ENCODE measurements at places on chromosomes 4 and X.

GRCh38 chr4:80305466-80305865, 30.1 kb upstream of the CFAP299 start:
- DNase-seq: no peak

- DNase-seq: no peak
These were observed 100.9 kb downstream of the MAMLD1 start for GRCh38 chrX:150464001-150464400.

GRCh38 chrX:153310901-153311300, 10.7 kb downstream of the PNMA6F start:
- no peak for DNase-seq

- no peak for DNase-seq
These were observed 243.3 kb downstream of the FSTL5 start for GRCh38 chr4:161920304-161921052.

DNA sequence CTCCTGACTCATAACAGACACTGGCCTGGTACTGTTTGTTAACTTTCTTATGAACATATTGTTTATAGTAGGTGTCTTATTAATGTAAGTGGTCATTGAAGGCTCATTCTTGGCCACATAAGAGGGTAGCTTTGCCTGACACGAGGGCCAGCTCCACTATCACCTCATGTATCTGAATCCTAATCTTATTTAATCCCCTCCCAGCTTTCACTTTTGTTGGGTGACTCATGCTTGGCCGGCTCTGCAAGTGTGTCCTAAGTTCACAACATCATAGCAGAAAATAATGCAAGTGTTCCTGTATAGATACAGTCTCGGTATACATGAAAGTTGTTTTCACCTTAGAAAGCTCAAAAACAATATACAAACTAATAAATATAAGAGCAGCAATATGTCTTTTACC, 283.8 kb downstream of the IQCM start:
- DNase-seq: no peak

GRCh38 chr4:121155893-121156292, 8.2 kb downstream of the TNIP3 start:
- no peak for DNase-seq

- DNase-seq: no peak
These were observed 28.1 kb downstream of the FGF2 start for GRCh38 chr4:122854447-122855352.

- no peak for DNase-seq
These were observed 149.3 kb downstream of the SPRY1 start for GRCh38 chr4:123545667-123546572.

DNA sequence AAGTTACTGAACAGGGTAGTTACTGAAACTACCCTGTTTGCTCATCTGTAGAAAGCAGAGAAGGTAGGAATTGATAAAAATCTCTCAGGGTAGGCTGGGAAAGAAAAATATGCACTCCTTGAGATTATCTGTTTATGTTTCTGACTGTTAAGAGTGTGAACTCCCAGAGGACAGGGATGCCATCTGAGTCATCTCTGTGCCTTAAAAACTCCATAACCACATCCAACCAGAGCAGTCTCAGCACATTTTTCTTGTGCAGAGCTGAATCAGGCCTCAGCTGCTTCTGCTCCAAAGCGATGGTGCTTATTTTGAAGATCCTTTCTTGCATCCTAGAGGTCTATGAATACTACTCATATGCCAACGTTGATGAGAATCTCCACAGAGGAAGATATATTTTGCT, 9.9 kb downstream of the CENPVL3 start:
- DNase-seq: no peak

DNA sequence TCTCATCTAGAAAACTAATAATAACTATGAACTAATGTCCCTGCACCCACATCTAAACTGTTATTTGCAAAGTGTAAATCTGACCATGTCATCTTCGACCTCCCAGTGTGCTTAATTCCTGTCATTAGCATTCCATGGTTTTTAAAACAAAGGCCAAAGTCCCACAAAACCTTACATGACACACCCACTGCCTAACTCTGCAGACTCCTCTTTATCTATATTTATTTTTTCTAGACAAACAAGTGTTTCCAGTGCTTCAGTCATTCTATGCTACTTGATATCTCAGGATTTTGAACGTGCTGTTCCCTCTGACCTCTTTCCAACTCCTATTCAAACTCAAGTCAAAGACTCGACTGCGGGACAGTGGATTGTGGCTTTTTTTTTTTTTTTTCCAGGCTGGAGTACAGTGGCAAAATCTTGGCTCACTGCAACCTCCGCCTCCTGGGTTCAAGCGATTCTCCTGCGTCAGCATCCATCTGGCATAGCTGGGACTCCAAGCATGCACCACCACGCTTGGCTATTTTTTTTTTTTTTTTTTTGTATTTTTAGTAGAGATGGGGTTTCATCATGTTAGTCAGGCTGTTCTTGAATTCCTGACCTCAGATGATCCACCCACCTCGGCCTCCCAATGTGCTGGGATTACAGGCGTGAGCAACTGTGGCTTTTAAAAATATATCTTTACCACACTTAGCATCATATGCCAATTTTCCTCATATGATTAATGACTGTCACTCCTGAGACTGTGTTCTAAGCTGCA, 1511.0 kb downstream of the ARAP2 start:
- DNase-seq: no peak

DNA sequence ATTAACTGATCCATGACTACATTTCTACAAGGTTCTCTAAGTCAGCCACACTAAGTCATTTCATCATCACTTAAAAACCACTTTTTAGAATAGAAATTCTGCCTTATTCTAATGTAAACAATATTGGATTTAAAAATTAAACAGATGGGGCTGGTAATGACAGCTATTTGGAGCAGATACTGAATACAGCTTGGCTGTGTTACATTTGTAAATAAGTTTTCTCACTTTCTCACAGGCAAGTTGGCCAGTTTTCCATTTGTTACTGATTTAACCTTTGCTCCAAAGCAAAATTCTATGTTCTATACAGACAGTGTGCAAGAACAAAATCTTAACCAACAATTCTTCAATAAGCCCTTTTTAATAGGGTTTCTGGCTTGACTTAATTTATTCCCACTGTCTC, 370.7 kb downstream of the GRIA2 start:
- no peak for DNase-seq

- DNase-seq: no peak
These were observed 72.3 kb upstream of the EFHC2 start for GRCh38 chrX:44415639-44416386.

- no peak for DNase-seq
These were observed 1.0 kb downstream of the AGA start for GRCh38 chr4:177441061-177441802.

DNA sequence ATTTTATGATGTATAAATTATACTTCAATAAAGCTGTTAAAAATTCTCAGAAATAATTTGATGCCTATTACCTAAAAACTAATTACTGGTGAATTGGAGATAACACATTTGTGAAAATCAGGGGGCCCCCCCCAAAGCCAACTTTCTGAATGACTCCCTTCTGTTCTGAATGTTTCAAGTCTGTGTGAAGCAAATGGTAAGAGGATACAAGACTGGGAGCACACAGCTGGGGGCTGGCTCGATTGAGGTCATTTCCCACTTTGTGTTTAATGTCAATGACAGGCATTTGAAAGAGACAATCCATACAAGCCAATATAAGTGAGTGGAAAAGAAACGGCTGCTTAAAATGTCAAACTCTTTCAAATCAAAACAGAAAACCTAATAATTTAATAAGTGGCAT, 155.8 kb downstream of the SH2D1A start:
- DNase-seq: no peak

DNA sequence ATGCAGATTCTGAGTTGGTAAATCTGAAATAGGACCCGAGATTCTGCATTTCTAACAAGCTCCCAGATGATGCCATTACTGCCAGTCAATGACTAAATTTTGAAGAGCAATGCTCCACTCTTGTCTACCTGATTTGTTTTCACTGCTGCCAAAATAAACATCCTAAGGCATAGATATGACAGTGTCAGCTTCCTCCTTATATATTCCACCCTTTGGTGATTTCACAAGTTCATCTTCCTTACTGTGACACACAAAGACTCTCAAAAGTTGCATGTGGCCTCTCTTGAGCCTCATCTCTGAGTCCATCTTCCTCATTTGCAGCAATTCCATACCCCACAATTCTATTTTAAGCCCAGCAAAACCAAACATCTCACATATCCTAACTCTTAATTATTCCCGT, 110.9 kb downstream of the FBXW7 start:
- no peak for DNase-seq

DNA sequence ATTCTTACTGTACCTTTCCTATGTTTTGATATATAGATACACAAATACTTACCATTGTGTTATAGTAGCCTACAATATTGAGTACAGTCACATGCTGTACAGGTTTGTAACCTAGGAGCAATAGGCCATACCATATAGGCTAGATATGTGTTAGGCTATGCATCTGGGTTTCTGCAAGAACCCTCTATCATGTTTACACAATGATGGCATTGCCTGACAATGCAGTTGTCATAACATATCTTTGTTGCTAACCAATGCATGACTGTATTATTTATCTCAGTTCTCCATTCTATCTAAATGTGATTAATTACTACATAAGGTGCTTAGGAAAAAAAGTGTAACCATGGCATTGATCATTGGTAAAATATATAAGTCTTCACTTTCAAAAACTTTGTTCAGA, 10.0 kb upstream of the SPCS3 start:
- DNase-seq: no peak

DNA sequence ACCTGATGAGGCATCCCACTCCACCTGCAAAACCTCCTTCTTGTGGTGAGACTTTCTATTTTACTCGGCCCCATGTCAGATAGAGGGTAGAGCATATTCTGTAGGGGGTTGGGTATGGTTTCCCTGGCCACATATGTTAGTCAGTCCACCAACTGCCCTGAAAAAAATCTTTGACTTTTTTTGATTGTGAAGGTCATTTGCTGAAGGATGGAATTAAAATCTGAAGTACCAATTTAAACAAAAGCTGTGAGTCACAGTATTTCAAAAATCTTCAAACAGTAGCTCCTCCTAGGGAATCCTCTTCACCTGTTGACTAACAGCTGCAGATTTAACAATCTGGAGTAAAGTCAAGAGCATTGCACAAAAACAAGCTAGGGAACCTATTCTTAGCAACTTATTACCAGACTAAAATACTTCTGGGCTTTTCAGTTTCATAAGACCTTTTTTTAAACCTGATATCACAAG, 8.0 kb upstream of the CCDC110 start:
- no peak for DNase-seq

- no peak for DNase-seq
These were observed 32.2 kb upstream of the MAGEA10 start for GRCh38 chrX:152170621-152171020.

DNA sequence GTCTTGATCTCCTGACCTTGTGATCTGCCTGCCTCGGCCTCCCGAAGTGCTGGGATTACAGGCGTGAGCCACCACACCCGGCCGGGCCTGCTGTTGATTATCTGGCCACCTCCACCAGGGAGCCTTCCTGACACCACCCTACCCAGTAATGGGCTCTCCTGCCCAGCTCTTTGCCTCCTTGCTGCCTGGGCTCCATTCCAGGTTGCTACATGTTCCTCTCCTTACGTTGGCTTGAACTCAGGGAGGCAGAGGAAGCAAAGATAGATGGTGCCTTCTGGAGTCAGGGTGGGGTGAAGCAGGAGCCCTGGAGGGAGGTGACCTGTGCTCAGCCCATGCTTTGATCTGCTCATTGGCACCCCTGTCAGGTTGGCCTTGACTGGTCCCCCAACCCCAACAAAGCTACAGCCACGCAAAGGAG, 26.3 kb downstream of the FLNA start:
- no peak for DNase-seq
